NCI-H510A treated with DMSO at 0.1 percent for 48 hours (cell line): ENCODE measurements at places on chromosomes 12 and 14.
A peak's percentile ranks its signal among the peaks of the same experiment; 100 is the strongest.

- no peak for DNase-seq
These were observed 87.7 kb upstream of the PWP1 start for GRCh38 chr12:107597695-107598410.

GRCh38 chr12:7498809-7499208 is 4.8 kb downstream of the CD163 start:
- DNase-seq = no peak

DNA sequence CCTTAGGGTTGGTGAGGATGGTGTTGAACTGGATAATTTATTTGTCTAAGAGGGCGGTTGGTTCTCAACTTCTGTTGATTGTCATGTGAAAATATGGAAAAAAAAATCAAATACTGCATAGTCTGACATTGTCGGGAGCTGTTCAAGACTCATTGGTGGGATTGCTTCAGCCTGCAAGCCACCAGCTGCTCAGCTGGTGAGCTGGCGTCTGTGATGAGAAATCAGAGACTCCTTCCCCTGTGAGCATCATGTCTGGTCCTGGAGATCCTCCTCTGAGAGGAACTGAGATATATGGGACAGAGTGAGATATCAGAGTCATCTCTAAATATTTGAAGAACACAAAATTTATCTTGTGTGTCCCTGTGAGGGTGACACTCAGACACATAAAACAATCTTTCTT is 49.9 kb downstream of the TRIM9 start:
- DNase-seq = no peak

DNA sequence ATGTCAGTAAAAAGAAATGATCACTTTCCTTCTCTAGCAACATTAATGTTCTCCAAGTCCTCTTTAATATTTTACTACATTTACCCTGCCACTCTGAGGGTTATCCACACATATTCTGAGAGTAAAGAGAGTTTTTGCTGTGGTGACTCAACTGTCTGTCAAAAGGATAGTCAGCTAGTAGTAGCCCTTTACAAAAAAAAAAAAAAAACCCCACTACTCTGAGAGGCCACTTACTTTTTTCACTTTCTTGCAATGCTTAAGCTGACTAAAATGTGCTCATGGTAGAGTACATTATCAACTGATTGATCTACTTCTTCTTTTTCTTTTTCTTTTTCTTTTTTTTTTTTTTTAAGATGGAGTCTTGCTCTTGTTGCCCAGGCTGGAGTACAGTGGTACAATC is 27.6 kb upstream of the PPM1A start:
- no peak for DNase-seq

DNA sequence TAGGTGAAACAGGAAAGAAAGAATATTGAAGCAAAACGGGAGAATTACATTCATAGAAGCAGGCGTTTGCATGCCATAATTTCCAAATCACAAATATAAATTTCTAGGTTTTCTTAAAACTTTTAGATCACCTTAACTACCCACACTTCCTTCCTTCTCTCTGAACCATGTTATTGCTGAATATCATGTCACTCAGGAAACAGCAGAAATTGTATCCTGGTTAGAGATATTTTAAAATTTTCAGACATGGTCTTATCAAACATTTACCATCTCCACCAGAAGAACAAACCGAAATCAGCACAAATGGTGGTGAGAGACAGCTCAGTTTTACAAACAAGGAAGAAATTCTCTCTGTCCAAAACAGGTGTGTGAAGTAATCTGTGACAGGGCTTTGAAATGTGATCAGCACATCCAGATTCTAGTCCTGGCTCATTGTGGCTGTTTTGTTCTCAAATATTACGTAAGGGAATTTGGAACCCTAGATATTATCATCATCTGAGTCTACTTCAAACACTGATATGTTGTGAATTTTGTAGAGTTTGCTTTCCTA is 16.3 kb downstream of the TESPA1 start:
- no peak for DNase-seq

DNA sequence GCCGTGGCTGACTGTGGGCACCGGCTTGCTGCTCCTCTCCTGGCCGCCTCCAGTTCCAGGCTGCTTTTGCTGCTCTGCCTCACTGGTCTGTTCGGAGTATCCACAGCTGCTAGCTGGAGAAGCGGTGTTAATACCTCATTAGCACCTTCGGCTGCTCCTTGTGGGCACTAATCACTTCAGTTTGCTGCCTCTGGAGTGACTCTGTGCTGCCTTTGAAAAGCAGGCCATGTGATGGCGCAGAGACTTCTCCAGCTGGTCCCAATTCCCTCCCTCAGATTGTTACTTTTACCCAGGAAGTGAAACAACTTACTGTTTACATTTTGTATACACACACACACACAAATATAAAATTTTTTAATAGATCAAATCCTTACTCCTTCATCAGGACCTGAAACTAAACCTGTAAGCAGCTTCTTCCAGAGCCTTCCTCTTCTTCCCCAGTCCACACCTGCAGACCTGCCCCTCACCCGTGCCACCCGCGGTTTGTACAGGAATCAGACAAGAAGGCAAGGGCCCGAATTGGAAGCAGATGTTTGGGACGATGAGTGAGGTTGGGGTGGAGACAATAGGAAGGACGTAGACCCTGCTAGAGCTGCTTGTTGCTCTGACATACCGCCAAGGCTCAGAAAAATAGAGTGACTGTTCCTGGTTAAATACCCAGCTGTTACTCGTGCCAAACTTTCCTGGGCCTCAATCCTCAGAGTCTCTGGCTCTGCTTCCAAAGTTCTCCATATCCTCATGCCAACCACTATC is 41.5 kb upstream of the LTBP2 start:
- DNase-seq = no peak

- DNase-seq = no peak
These were observed 431.8 kb downstream of the DPF3 start for GRCh38 chr14:72462056-72462455.

DNA sequence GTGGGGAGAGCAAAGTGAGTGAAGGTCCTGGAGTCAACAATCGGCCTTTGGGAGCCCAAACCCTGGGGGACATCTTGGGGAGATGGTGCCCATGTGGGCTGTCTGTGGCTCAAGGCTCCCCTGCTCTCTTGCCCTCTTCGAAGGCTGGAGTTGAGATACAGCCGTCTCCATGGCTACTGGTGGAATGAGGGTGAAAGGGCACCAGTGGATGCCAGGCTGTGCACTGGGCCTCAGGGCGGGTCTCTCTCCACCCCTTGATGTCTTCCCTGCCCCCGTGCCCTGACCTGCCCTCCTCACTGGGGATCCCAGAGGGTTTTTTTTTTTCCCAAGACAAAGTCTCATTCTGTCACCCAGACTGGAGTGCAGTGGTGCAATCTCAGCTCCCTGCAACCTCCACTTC is 2.0 kb upstream of the ANKRD9 start:
- DNase-seq = no peak

DNA sequence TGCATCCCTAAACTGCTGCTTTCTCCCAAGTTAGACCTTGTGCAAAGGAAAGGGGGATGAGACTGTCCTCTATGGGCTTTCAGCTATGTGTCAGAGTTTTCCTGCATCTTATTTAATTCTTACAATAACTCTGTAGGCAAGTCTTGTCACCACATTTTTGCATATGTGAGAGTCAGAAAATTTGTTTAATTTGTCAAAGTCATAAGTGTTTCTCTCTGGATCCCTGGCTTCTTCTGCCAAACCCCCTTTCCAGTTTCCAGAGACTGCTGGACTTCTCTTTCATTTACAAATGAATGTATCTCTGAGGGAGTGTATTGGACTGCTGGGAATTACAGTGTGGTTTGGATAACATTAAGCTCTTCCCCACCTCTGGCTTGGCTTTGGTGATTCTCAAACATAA is 877.6 kb upstream of the SEL1L start:
- DNase-seq = no peak

GRCh38 chr14:105517096-105517495 is 9.3 kb upstream of the TMEM121 start:
- no peak for DNase-seq

- peak; percentile 97 for DNase-seq
These were observed 28.3 kb downstream of the MLXIP start for GRCh38 chr12:122106843-122107242.
